ENCODE measurements at places on chromosomes 3 and 15.
A peak's percentile ranks its signal among the peaks of the same experiment; 100 is the strongest.

DNA sequence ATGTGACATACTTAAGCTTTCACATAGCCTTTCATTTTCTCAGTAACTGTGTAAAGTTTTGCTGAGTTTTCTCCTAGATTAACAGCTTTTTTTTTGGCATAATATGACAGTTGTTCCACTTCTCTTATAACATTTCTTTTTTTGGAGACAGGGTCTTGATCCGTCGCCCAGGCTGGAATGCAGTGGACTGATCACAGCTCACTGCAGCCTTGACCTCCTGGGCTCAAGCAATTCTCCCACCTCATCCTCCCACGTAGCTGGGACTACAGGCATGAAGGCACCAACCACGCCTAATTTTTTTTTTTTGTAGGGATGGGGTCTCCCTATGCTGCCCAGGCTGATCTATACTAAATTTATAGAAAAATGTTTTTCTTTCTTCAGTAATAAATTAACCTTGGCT, 30.1 kb downstream of the DLG1 start:
- DNase-seq, result no peak

GRCh38 chr15:72783004-72783639, 436 bp downstream of the ADPGK start:
- DNase-seq, result peak; percentile 8

- DNase-seq, result no peak
These were observed 41.7 kb downstream of the SNX4 start for GRCh38 chr3:125478326-125478725.

DNA sequence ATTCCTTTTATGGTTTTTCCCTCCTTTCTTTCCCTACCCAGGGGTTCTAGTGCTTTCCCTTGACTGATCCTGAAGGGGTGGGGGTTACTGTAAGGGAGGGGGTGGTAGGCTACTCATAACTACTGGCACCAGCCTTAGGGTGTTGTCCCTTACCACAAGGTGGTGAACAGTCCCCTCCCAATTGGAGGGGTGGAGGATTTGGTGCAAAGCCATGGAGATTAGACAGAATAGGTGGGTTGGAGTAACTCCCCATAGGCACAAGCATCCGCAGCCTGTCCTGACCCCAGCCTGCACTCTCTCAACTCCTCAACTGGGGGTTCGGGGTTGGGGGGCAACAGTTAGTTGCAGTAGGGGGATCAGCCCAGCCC, 2.6 kb upstream of the HYAL2 start:
- no peak for DNase-seq

DNA sequence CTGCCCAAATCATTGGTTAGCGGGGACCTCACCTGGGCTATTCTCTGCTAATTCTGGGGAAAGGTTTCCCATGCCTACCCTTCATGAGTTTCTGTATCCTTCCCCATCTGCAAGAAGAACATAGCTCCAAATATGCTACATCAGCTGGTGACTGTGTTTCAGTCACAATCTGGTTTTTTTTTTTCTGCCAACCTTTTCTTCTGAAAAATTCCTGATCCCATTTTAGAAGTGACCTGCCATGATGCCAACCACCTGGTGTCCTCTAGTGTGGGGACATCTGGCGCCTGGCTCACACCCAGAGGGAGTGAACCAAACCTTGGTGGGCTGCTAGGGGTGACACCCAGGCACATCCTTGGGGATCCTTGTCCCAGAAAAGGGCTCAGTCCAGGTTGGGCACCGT, 76.1 kb downstream of the CHRD start:
- DNase-seq, result no peak

DNA sequence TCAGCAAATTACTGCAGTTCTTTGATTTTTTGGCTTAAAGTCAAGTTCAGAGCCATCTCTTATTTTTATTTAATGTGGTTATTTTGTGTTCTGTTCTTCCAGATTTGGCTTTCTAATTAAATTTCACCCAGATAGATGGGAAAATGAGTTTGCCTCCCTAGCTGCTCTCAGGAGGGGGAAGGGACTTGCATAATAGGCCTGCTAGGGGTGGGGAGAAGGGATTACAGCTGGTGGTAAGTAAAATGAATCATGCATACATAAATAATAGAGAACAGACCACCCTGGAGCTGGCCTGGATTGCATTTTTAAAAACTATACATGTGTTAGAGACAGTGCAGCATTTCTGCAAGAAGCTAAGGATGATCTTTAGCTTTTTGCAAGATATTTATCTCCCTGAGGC, 3.9 kb upstream of the PXYLP1 start:
- no peak for DNase-seq

GRCh38 chr3:113275929-113276750, 64.8 kb downstream of the BOC start:
- no peak for DNase-seq

GRCh38 chr3:183027276-183027675, 46.9 kb upstream of the DCUN1D1 start:
- no peak for DNase-seq

DNA sequence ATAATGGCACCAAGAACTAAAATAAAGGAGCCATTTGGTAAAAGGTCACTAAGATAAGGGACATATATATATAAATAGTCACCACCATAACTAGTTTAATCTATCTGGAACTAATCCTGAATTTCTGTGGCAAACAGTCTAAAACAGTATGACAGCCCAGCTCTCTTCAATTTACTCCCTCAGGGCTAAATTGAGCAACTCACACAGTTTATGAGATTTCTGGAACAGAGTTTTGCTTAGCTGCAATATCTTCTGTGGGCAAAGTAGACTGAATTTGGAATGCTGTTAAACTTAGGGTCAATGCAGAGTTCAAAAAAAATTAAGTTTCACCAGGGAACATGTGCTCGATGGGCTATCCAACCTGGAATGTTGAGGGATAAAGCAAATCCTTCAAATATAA, 70.1 kb upstream of the VEPH1 start:
- no peak for DNase-seq

DNA sequence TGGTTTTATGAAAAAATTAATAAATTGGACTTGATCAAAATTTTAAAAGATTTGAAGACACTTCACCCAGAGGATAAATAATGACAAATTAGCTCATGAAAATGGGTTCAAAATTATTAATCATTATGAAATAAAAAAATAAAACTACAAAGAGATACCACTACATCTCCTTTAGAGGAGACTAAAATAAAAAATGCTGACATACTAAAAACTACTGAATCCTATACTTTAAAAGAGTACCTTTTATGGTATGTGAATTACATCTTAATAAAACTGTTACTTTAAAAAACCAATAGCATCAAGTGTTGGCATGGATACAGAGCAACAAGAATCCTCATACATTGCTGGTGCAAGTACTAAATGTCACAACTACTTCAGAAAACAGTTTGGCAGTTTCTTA, 46.0 kb upstream of the MYRIP start:
- DNase-seq, result no peak

DNA sequence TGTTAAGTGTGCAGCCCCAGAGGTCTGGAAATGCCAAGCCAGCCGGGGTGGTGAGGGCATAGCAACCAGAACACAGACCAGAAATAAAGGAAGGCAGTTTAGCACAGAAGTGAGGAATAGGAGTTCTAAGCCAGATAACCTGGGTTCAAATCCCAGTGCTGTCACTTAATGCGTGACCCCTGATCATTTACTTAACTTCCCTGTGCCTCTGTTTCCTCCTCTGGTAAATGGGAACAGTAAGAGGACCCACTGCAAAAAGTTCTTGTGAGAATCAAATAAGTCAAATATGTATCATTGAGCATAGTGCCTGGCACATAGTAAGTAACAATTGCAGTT, 125.2 kb upstream of the ARHGEF3 start:
- DNase-seq, result no peak

DNA sequence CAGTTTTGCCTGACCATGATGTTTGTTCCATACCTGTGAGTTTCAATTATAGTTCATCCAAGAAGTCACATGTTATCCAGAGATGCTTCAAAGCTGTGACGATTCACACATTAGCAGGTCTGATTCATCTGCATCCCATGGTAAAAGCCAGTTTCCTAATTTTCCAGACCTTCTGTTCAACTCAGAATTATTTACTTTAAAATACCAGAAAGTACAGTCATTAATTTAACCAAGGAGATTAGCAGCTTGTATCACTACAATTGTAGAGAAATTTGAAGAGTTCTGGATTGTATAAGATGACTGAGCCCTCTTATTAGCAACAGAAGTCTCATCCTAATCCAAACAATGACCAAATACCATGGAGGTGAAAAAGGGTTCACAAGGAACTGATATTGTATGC, 76.1 kb upstream of the THBS1 start:
- DNase-seq, result no peak

- no peak for DNase-seq
These were observed 4.0 kb upstream of the IL17RE start for GRCh38 chr3:9898467-9899241.

- no peak for DNase-seq
These were observed 100.2 kb downstream of the RORA start for GRCh38 chr15:61128896-61129295.

DNA sequence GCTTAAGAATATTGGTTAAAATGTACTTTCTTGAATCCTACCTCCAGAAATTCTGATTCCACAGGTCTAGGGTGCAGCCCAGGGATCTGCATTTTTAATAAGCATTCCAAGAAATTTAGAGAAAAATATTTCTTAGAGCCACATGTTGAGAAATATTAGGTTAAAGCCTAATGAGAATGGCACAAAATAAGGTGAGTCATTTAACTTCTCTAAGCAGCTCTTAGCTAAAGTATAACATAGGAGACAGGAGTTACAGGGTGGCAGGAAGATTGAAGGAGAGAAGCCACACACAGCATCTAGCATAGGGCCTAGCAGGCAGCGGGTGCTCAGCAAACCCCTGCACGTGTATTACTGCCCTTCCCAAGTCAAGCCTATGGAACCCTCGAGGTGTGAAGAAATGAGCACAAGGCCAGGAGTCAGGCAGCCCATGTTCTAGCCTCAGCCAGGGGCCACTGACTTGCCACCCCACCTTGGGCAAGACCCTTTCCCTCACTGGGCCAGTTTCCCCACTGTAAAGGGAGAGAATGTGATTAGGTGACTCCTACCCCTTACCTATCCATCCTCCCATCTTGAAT, 197.1 kb upstream of the TLE3 start:
- DNase-seq, result no peak

DNA sequence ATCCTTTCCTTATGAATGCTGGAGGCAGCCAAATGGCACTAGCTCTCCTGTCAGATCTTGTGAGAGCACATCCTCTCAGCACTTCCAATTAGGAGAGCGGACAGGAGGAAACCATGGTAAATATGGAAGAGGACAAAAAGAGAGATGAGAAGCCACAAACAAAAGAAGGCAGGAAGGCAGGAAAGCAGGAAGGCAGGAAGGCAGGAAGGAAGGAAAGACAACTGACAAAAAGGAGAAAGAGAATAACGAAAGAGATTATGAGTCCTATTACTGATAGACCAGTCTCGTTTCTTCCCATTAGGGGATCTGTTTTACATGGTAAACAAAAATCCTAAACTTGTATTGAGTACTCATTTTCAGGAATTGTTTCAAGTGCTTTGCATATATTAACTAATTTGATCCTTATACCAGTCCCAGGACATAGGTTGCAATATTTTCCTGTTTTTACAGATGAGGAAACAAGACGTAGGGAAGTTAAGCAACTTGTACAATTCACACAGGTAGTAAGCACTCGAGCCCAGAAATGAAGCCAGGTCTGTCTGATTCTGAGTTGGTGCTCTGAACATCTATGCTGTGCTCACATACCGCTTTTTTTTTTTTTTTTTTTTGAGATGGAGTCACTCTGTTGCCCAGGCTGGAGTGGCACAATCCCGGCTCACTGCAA, 4.2 kb downstream of the BCL2A1 start:
- DNase-seq, result no peak

- no peak for DNase-seq
These were observed 296.0 kb upstream of the MDFIC2 start for GRCh38 chr3:70608434-70608833.

GRCh38 chr15:45862034-45862433, 227.2 kb downstream of the SQOR start:
- DNase-seq, result no peak

GRCh38 chr15:91866371-91866905, 12.9 kb downstream of the SLCO3A1 start:
- no peak for DNase-seq

All from activated T-cell treated with anti-CD3 and anti-CD28 coated beads, Interleukin-2, amount 50 U/mL, for 4 hours (primary cell).